CD4-positive, alpha-beta T cell treated with Interferon gamma for 1 hour (primary cell): ENCODE measurements at places on chromosomes 6 and 20.

GRCh38 chr6:129276986-129277385, 394.0 kb downstream of the LAMA2 start:
- DNase-seq = no peak

DNA sequence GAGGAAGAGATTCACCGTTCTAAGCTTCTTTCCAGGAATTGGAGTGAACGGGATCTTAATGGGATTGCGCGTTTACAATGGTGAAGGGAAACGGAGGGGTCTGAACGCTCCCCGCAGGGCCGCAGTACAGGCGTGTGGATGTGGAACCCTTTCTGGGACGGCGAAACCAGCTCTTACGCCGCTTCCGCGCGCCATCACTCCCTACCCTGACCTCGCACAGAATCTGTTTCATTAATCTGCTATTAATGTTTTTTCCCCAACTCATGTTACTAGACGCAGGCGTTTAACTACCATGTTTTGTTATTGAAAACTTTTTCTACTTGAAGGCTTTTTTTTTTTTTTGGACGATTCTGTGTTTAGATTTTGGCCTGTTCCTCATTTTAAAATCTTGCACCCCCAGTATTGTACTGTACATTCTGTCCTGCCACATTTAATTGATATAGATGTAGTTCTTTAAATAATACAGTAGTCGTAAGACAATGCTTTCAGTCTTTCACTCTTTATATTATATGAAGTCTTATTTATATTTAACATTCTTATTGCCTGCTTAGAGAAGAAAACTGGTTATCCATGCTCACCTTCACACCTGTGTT, 696 bp upstream of the SUPT3H start:
- no peak for DNase-seq

- no peak for DNase-seq
These were observed 134.1 kb downstream of the FOXO3 start for GRCh38 chr6:108694816-108695215.

- DNase-seq = no peak
These were observed 3.3 kb downstream of the ARHGAP40 start for GRCh38 chr20:38604873-38605303.
